ENCODE measurements at places on chromosomes 16 and 17.
A peak's percentile ranks its signal among the peaks of the same experiment; 100 is the strongest.

- DNase-seq: peak; percentile 26
These were observed 55.1 kb downstream of the RPTOR start for GRCh38 chr17:80599546-80600305.

GRCh38 chr16:9099131-9099625 lies 7.7 kb downstream of the HAPSTR1 start:
- no peak for DNase-seq

DNA sequence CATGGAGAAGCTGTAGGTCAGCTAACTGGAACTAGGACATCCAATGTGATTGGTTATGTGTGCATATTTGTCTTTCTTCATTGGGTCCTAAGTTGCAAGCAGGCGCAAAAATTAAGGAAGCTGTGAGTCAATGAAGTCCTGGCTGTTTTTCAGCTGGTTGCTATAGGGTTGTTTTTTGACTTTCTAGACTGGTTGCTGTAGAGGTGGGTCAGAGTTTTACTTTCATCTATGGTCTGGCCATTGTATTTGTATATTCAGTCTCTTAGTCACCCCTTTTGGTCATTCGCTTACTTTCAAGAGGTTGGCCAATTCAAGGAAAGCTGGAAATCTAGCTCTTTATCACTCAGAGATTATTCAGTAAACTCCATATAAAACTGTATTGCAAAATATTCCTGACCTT lies 62.0 kb upstream of the AMZ2 start:
- DNase-seq: no peak

- peak; percentile 57 for DNase-seq
These were observed 6.4 kb upstream of the ZNF750 start for GRCh38 chr17:82846061-82846691.

- DNase-seq: no peak
These were observed 332.0 kb upstream of the MAF start for GRCh38 chr16:79932572-79932971.
